Cerebellar nuclear complex (tissue), 1 donor: ENCODE measurements at places on chromosomes 4 and X.

- no peak for DNase-seq
These were observed 12.4 kb downstream of the ZBTB49 start for GRCh38 chr4:4302416-4302815.

- no peak for DNase-seq
These were observed 9.3 kb downstream of the DMP1 start for GRCh38 chr4:87659247-87659931.

- DNase-seq: no peak
These were observed 114.7 kb downstream of the NWD2 start for GRCh38 chr4:37359261-37359660.

GRCh38 chr4:189081826-189082225, 858.8 kb upstream of the FRG1 start:
- no peak for DNase-seq

GRCh38 chr4:182905038-182905437, 12.1 kb downstream of the DCTD start:
- DNase-seq: no peak
